Stimulated activated CD8-positive, alpha-beta memory T cell treated with anti-CD3 and anti-CD28 coated beads, Interleukin-4, amount 100 ng/mL, for 1 hour (primary cell): ENCODE measurements at places on chromosomes 1 and 21.
A peak's percentile ranks its signal among the peaks of the same experiment; 100 is the strongest.

DNA sequence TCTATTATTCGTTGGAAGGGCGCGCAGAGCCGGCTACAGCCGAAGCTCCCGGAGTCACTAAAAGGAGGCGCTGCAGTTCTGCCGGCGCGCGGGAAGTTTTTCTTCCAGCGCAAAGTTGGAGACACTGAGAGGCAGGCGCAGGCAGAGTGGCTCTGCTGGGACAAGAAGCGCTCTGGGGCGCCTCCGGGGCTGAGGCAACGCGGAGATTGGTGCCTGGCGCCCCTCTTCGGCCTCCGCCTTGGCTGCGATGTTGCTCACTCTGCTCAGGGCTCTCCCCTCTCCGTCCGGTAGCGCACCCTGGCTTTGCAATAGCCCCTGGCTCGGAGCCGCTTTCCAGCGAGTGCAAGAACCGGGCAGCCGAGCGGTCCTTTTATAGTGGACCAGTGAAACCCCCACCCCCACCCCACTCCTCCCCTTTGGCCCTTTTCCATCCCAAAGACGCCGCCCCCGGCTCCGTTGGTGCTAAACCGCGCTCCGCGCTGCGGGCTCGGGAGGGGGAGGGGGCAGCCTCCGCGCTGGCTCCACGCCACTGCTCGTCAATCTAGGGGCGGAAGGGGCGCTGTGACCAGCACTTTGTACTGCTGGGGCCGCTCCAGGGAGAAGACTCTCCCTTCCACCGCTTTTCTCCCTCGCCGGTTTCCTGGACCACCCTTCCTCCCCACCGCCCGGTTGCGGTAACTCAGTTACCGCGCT, at the start of gene ADAMTS1:
Gene ADAMTS1, minus strand, starts transcription at position 344 of the 693 bp plus-strand sequence. CDS start 455 bp downstream, outside the sequence.
- DNase-seq, result no peak

DNA sequence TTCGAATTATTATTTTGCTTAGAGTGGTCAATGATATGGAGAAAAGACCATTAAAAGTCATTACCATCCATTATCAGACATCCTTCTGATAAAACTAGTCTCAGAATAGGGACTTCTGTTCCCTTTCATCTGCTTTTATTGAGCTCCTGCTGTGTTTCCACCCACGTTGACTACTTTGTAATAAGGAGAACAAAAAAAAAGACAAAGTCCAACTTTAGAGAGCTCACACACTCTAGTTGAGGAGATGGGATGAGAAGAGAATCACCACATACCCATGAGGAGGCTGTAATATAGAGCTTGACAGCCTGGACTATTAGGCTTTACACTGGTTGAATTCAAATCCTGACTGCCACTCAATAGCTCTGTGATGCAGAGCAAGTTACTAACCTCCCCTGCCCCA, 27.8 kb upstream of the ALDH9A1 start:
- DNase-seq, result no peak

- DNase-seq, result no peak
Observed at GRCh38 chr1:1600861-1601563, 1.1 kb upstream of the FNDC10 start.

DNA sequence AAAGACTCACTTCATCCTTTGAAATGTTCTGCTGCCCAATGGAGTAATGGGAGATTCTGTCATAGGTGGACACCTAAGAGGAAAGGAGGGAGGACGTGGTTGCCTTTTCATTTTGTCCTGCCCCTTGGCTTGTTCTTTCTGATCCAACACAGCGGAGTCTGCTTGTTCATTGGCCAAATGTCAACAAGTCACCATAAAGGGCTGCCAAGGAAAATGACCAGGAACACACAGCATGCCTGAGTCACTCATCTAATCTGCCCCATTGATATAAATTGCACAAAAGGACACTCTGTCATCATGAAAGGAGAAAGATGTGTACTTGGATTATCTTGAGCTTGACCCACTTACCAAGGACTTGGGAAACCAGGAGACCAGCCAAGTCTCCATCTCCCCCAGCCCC, 422.9 kb downstream of the SETD4 start:
- DNase-seq, result no peak

GRCh38 chr1:96934282-96934681, 212.7 kb downstream of the PTBP2 start:
- no peak for DNase-seq

DNA sequence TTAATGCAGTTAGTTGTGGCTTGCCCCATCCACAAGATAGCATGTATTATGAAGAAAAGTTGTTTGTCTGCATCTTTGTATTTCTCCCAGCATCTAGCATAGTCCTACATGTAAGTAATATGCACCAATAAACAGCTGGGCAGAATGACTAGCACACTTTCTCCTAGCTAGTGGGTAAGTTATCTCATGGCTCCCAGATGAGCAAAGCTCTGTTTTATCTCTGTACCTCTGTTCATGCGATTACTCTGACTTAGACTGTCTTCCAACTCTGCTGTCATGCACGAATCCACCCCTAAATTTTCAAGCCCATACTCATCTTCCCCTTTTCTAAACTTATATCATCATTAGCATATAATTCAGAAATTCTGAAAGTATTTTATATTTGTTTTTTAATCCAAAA, 37.5 kb upstream of the KCTD3 start:
- no peak for DNase-seq

- DNase-seq, result no peak
Observed at GRCh38 chr1:201791779-201792173, 37.2 kb upstream of the IPO9 start.

GRCh38 chr1:119712342-119713038, 756 bp downstream of the PHGDH start:
- no peak for DNase-seq

DNA sequence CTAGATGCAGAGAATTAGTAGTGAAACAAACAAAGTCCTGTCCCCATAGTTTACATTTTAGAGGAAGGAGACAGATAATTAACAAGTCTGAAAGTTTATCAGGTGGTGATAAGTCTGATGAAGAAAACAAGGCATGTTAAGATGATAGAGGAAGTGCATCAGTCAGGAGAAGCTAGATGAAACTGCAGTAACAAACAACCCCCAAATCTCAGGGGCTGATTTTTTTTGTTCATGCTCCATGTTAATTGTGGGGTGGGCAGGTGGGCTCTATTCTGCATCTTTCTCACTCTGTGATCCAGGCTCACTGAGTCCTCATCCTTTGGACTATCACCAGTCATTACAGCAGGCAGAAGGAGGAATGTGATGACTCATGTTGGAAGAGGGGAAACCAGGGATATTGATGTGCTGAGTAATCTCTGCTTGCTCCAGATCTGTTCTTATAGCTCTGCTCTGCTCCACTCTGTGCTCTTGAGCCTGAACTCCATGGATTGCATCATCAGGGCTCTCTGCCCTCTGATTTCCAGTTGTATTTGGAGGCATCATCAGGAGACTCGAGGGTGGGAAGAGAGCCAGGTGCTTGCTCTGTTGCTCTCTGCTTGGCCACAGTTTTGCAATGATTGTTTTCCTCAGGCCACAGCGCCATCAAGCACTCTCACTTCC, 166.9 kb downstream of the IER5 start:
- DNase-seq, result no peak

GRCh38 chr1:157008502-157008901, 37.0 kb downstream of the ARHGEF11 start:
- DNase-seq, result no peak

DNA sequence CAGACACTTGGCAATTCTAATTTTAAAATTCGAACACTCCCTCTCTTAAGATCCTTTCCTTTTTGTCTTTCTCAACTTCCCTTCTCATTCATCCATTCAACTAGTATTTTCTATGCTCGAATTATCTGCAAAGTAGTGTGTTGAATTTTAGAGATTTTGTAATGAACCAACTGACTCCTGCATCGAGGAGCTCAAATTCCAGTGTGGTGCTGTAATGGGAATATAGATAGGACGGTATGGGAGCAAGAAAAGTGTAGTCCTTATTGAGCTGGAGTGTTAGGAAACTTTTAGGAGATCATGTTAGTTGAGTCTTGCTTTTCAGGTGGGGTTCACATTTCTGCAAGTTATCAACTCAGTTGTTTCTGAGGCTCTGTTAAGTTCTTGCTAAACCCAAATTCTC, 897.5 kb downstream of the TTLL7 start:
- no peak for DNase-seq

DNA sequence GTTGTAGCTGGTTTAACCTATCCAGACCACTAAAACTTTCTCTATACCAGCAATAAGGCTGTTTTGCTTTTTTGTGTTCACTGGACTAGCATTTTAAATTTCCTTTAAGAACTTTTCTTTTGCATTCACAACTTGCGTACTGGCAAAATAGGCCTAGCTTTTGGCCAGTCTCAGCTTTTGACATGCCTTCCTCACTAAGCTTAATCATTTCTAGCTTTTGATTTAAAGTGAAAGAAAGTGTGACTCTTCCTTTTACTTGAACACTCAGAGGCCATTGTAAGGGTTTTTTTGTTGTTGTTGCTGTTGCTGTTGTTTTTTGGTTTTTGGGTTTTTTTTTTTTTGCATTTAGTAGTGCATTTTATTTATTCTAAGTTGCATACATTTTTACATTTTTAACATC, 15.2 kb downstream of the RPAP2 start:
- DNase-seq, result no peak

DNA sequence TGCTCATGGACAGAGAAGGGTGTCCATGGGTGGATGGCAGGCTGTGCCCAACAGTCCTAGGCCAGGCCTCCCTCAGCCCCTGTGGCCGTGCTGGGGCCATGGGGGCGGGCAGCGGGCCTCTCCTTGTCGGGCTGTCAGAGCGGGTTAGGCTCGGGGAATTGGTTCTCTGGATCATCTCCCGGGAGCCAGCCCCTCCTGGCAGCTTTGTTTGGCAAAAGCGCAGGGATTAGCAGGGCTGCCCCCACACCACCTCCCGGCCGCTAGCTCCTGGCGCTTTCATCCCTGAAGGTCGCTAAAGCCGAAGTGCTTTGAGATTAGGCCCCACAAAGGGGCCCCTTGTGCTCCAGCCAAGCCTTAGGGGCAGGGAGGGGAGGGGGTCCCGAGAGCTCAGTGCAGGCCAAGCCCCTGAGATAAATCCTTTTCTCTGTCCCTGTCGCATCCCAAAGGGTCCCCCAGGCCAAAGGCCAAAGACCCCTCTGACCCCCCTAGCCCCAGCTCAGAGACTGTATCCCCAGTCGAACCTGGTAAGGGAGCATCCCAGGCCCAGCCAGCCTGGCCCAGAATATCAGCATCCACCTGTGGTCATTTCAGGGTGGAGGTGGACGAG, 9.8 kb upstream of the DMBX1 start:
- no peak for DNase-seq

DNA sequence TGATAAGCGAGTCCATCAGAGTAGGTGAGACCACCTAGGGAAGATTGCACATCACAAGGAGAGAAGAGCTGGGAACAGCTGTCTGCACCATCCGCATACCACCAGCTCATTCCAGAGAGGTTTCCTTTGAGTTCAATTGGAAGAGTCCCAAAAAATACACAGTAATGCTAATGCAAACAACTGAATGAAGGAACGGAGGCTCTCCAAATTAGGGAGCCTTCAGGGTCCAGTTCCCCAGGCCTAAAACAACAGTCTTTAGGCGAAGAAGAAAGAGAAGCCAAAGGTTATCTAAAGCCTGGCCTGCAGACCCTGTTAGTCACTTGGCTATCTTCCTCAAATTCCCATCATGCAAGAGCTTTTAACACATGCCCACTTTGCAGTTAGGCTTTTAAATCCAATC, 246.4 kb downstream of the PBX1 start:
- DNase-seq, result no peak

- no peak for DNase-seq
Observed at GRCh38 chr1:186078245-186078644, 296.8 kb downstream of the TPR start.

- no peak for DNase-seq
Observed at GRCh38 chr1:227391211-227391610, 72.9 kb upstream of the CDC42BPA start.

GRCh38 chr21:39096754-39097153, 86.5 kb downstream of the PSMG1 start:
- no peak for DNase-seq

DNA sequence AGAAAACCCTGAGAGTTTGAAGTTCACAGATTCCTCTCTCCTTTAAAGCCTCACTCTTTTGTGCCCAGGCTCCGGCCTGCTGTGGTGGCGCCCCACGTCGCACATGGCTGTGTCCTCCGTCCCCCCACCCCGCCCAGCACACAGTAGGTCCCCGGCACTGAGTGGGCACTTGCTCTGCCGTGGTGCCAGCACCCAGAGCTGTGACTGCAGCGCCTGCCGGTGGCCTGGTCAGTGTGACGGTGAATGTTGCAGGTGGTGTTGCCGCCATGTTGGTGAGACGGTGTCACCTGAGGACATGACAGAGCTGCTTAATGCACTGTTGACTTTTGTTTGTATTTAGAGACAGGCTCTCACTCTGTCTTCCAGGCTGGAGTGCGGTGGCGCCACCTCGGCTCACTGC, 3.4 kb downstream of the ATAD3C start:
- DNase-seq, result no peak

GRCh38 chr1:168964478-168964877, 142.0 kb upstream of the ATP1B1 start:
- DNase-seq, result no peak

DNA sequence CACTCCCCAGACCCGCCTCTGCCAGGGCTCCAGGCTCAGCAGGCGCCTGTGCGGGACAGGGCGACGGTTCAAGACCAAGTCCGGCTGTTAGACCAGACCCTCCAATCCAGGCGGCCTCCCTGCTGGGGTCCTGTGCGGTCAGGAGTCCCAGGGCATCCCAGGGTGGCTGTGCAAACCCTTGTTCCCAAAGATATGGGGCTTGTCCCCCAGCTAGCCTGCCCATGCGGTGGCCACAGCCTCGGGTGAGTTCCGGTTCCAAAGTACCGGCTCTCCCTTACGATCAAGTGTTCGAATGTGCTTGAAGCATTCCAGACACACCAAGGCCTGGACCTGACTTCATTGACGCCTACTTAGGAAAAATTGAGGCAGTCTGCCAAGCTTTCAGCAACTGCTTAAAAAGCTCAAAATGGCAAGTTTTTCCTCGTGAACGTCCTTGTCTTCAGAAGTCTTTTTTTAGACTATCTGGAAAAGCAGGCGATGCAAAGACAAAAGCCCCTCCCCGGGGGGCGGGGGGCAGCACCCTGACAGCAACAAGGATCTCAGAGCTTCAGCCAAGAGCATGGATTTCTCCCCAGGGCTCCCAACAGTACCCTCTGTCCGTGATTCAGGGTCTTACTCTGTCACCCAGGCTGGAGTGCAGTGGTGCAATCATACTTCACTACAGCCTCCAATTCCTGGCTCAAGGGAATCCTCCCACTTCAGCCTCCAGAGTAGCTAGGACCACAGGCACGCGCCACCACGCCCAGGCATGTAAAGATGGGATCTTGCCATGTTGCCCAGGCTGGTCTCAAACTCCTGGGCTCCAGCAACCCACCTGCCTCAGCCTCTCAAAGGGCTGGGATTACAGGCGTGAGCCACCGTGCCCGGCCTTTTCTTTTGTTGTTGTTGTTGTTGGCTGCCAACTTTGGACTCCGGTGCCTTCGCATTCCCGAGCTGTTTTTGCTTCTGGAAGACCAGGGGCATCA, 2.3 kb downstream of the FAAP20 start:
- no peak for DNase-seq

DNA sequence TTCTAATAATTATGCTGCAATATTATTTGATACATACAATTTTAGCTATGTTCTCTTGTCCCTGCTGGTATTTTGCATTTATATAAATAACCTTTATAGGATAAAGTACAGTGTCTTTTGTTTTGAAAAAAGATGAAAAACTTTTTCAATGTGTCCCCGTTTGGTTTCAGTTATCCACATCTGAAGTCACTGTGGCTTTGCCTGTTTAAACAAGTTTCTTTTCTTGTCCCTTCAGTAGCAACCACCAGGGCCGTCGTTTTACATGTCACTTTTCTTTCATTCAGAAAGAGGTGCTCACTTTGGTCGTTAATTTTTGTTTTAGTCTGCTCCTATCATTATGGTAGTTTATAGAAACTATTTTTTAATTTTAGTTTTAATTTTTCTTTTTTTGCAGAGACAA, 41.4 kb downstream of the RABGAP1L start:
- no peak for DNase-seq

- DNase-seq, result no peak
Observed at GRCh38 chr1:25456502-25456901, 25.8 kb downstream of the MACO1 start.

- peak; percentile 23 for DNase-seq
Observed at GRCh38 chr1:22641906-22642636, 1.4 kb upstream of the C1QC start.
